CD4-positive, alpha-beta T cell treated with Interleukin-4 for 1 hour (primary cell): ENCODE measurements at places on chromosomes 3 and 15.
A peak's percentile ranks its signal among the peaks of the same experiment; 100 is the strongest.

GRCh38 chr3:29167180-29167579, 113.7 kb upstream of the RBMS3 start:
- no peak for DNase-seq

DNA sequence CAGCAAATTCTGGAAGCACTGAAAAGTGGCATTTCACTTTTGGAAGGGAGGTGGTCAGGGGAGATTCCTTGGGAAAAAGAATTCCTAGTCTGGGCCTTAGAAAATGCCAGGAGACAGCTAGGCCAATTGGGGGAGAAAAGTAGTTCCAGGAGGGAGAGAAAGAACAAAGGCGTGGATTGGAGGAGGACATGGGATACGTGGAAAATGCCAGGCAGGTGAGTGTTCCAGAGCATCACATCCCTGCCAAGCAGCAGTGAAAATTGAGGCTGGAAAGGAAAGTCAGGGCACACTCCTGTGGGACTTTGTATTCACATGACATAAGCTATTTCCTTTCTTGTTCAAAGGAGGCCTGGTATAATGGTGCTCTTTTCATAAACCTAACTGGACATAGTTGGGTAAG, 134.5 kb upstream of the WNT5A start:
- no peak for DNase-seq

GRCh38 chr3:193761969-193762368, 169.0 kb downstream of the OPA1 start:
- DNase-seq: no peak

- no peak for DNase-seq
Measured at GRCh38 chr15:44029940-44030568, 165.0 kb downstream of the FRMD5 start.

DNA sequence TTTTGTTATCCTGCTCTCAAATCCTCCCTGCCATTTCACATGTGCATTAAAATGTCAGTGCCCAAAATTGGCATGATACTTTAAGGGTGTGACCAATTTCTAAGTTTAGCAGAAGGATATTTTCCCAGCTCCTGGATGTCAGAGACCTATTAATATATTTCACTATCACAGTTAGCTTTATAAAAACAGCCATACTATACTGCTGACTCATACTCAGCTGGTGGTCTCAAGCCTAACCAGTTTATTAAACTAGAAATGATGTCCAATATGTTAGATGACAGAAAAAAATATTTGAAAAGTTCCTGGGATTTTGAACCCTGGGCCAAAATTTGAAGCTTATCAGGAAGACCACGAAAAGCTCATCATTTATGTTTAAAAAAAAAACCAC, 60.9 kb upstream of the ZNF280D start:
- no peak for DNase-seq

GRCh38 chr3:65406470-65406869, 632.2 kb downstream of the MAGI1 start:
- no peak for DNase-seq

GRCh38 chr3:186789554-186790260, 6.3 kb downstream of the EIF4A2 start:
- DNase-seq: no peak

GRCh38 chr15:80567721-80568157, 127.4 kb upstream of the ABHD17C start:
- peak; percentile 29 for DNase-seq

DNA sequence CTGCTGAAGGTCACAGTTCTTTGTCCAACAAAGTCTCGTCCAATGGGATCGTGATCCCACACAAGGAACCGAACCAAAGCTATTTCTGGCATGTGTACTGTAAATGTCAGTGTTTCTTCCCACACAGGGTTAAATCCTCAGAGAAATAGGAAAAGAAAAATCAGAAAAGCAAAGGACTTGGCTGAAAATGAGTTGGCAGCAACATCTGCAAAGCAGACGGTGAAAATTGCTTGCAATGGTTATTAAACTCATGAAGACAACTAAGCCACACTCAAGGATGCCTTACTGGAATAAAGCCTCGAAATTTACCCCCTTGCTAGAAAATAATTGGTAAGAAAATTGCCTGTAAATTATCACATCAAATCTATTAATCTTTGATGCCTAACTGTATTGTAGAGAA, 195.2 kb upstream of the STRIT1 start:
- DNase-seq: no peak

- no peak for DNase-seq
Measured at GRCh38 chr3:132867526-132867925, 145.3 kb upstream of the NPHP3 start.

DNA sequence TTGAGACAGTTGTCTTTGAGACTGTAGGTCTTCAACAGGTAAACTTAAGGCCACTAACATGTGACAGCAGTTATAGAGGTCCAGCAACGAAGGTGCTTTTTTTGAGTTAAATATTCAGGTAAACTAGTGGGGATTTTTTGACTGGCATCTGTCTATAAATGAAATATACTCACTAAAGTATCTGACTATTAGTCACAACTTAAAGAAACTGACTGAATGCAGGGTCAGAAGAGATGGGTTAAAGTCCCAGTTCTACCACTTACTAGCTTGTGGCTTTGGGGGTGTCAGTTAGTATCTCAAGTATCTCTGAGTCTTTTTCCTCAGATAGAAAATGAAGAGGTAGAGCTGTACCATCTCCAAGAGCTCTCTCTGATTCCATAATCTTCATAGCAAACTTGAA, 18.0 kb downstream of the MIX23 start:
- no peak for DNase-seq

DNA sequence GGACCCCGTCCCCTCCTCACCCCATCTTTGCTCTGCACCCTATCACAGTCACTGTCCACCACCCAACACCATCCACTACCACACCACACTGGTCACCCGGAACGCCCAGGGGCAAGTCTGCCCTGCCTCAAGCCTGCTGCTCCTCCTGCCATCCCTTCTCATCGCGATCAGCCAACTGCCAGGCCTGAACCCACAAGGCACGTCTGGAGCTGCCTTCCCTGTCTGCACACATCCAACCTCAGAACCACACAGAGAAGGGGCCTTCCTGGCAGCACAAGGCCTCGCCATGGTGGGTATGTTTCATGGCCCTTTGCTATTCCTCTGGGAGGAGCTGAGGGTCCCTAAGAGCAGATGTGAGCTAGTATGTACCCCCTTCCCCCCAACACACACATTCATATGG, 3.4 kb upstream of the DUSP7 start:
- DNase-seq: no peak

GRCh38 chr3:183577346-183577745, 21.8 kb upstream of the KLHL6 start:
- DNase-seq: no peak

GRCh38 chr15:99538261-99538660, 27.5 kb upstream of the MEF2A start:
- DNase-seq: no peak

- DNase-seq: no peak
Measured at GRCh38 chr3:64209866-64210621, 15.2 kb downstream of the PRICKLE2 start.

- peak; percentile 31 for DNase-seq
Measured at GRCh38 chr15:90232196-90232595, 1.5 kb downstream of the CIB1 start.

- DNase-seq: peak; percentile 64
Measured at GRCh38 chr15:63599401-63600000, 2.3 kb downstream of the FBXL22 start.

DNA sequence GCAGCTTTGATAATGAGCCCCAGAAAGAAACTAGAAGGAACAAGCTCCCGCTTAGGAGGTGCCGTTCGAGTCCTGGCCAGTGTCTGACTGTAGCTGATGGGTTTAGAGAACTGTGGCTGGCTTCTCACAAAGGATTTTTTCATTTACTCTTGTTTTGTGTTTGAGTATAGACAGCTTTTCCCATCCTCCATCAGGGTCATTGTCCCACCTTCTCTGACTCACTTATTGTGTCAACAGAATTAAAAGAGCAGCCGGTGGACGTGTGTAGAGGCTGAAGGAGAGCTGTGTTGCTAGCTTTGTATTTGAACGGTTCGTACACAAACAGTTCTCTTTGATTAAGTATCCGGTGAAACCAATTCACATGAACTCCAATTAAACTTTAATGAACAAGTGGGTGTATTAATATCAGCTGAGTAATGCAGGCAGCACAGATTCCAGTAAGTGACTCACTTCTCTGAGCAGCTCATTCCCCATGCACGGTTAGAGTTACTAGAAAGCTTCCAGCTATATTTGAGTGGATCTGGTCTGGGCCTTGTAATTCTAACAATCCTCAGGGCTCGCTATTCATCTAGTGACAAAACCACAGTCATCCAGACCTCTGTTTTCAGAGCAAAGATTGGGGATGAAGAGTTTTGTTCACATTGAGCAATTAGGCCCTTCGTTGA, 141.0 kb downstream of the LPP start:
- no peak for DNase-seq

- DNase-seq: no peak
Measured at GRCh38 chr3:86993704-86994103, 2.8 kb upstream of the VGLL3 start.

GRCh38 chr3:9448643-9449042, 51.2 kb downstream of the SETD5 start:
- DNase-seq: no peak

DNA sequence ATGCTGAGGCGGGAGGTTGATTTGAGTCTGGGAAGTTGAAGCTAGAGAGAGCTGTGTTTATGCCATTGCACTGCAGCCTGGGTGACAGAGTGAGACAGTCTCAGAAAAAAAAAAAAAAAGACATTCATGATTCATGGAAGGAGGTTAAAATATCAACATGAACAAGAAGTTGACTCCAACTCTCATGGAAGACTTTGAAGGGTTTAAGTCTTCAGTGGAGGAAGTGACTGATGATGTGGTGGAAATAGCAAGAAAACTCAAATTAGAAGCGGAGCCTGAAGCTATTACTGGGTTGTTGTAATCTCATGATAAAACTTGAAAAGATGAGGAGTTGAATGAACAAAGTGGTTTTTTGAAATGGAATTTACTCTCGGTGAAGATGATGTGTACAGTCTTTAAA, 491.8 kb downstream of the SQOR start:
- DNase-seq: no peak

GRCh38 chr3:132605374-132605792, 8.3 kb downstream of the ACKR4 start:
- no peak for DNase-seq

- no peak for DNase-seq
Measured at GRCh38 chr15:64604319-64604718, 143.9 kb downstream of the ZNF609 start.
